ENCODE measurements at places on chromosomes 6 and 20. TPM values are rescaled to one million over a fixed set of nuclear protein-coding genes. Genes with fewer than 3 reads are reported as not detected.

Gene LST1
- 1,103 TPM for polyA plus RNA-seq

Gene FAM83B
- not detected for polyA plus RNA-seq

Gene ZNF391
- 0.04 TPM for polyA plus RNA-seq

Gene MCM8
- 0.14 TPM for polyA plus RNA-seq

Gene C6orf132
- polyA plus RNA-seq, result not detected

DNA sequence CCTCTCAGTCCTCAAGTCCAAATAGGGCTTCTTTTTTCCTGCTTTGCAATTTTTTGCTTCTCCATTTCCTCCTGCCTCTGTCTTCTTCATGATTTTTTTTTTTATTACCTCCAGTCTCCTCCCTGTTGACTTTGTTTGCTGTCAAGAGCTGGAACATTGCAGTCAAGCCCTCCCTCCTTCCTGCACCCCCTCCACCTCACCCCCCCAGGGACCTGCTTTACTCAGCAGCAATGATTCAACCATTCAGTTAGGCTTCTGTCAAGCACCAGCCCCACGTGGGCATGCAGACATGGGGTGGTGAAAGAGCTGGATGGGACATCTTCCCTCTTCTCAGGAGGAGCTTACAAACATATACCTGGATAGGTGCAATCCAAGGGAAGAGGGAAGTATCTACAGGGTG lies 142.4 kb downstream of the LRFN2 start:
- H3K4me1 ChIP-seq, result no peaks in the 10 kb centered on the region
- no peaks in the 10 kb centered on the region for H3K36me3 ChIP-seq
- H3K27ac ChIP-seq, result no peak overlapping the region
- H3K4me3 ChIP-seq, result no peak overlapping the region

- no peak for DNase-seq
- H3K27ac ChIP-seq, result no peak overlapping the region
- no peak overlapping the region for H3K4me3 ChIP-seq
- H3K4me1 ChIP-seq, result no peaks in the 10 kb centered on the region
- no peaks in the 10 kb centered on the region for H3K27me3 ChIP-seq
- peaks cover 11% of the 10 kb centered on the region for H3K36me3 ChIP-seq
Observed at GRCh38 chr20:8735674-8736073, 333.2 kb upstream of the PLCB4 start.

DNA sequence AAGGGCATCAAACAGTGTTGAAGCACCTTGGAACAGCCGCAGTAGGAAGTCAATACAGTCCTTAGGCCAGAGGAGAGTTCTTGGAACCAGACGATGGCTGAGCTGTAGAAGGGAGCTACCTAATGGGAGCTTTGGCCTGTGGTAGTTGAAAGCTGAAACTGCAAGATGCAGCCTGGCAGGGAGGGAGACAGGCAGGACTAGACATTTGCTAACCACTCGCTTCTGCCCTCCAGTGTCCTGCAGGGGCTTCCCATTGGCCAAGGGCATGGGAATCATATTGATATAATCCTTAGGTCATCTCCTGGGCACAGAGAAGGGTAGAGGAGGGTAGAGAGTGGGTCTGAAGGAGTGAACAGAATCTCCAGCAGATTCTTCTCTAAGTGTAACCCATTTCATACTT lies 60.4 kb downstream of the TPD52L1 start:
- no peak overlapping the region for H3K4me3 ChIP-seq
- no peak overlapping the region for H3K27ac ChIP-seq
- H3K4me1 ChIP-seq, result no peaks in the 10 kb centered on the region

DNA sequence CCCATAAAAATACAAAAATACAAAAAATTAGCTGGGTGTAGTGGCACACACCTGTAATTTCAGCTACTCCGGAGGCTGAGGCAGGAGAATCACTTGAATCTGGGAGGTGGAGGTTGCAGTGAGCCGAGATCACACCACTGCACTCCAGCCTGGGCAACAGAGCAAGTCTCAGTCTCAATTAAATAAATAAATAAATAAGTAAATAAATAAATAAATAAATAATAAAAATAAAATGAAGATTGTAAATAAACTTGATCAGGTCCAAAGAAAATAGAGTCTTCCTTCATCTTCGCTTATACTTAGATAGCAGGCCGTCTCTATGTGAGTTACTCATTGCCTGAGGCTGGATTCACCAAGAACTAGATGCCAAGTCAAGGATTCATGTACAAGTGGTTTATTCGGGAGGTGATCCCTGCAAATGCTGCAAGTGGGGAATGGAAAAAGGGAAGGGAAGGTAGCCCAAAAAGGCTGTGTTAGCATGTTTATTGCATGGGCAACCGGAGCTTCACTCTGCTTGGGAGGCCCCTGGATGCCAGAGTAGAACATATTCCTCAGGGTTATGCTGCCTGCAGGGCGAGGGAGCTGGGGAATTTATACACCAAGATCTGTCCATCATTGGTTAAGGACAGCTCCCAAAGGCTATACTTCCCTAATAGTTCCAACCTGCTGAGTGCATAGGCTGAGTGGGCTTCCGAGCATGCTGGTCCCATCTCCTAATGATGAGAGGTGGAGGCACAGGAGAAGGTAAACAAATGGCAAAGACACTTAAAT lies 16.3 kb downstream of the PRND start:
- no peak for DNase-seq
- H3K27me3 ChIP-seq, result peaks cover 5% of the 10 kb centered on the region
- no peak overlapping the region for H3K4me3 ChIP-seq
- no peaks in the 10 kb centered on the region for H3K36me3 ChIP-seq
- H3K4me1 ChIP-seq, result no peaks in the 10 kb centered on the region
- H3K27ac ChIP-seq, result no peak overlapping the region

- no peaks in the 10 kb centered on the region for H3K4me1 ChIP-seq
- no peak for DNase-seq
- H3K4me3 ChIP-seq, result no peak overlapping the region
- no peak overlapping the region for H3K27ac ChIP-seq
Observed at GRCh38 chr20:18637224-18637623, 49.4 kb downstream of the DTD1 start.

- H3K27me3 ChIP-seq, result no peaks in the 10 kb centered on the region
- H3K4me1 ChIP-seq, result no peaks in the 10 kb centered on the region
- DNase-seq, result no peak
- H3K27ac ChIP-seq, result no peak overlapping the region
- no peak overlapping the region for H3K4me3 ChIP-seq
- H3K36me3 ChIP-seq, result no peaks in the 10 kb centered on the region
Observed at GRCh38 chr6:9766240-9766915, 648.5 kb downstream of the TFAP2A start.

GRCh38 chr6:41464019-41464418 lies 82.2 kb upstream of the FOXP4 start:
- peaks cover 3% of the 10 kb centered on the region for H3K4me1 ChIP-seq
- H3K27ac ChIP-seq, result no peak overlapping the region
- H3K27me3 ChIP-seq, result peaks cover 2% of the 10 kb centered on the region

DNA sequence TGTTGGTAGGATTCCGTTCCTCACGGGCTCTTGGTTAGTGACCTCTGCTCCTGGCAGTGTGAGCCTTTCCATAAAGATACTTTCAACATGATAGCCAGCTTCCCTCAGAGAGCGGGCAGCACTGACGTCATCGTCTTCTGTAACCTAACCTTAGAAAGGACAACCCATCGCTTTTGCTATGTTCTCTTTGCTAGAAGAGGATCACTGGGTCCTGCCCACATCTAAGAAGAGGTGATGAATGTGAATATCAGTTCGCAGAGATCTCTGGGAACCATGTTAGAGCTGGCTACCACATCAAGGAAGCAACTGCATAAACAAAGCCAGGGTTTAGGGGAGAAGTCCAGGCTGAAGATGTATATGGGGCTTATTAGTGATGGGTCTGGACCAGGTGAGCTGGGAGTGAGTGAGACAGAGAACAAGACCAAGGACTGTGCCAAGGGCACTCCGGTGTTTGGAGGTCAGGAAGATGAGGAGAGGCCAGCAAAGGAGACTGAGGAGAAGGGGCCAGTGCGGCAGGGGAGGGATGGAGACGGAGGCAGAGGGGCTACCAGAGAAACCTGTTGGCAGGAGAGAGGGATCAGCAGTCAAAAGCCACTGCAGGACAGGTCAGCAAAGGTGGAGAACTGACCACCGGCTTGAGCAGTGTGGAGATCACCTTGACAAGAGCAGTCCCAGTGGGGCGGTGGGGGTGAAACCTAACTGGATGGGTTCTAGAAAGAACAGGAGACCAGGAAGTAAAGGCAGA lies 39.7 kb downstream of the PIM1 start:
- H3K4me1 ChIP-seq, result peaks cover 22% of the 10 kb centered on the region
- no peaks in the 10 kb centered on the region for H3K36me3 ChIP-seq
- no peak for DNase-seq
- no peaks in the 10 kb centered on the region for H3K27me3 ChIP-seq
- no peak overlapping the region for H3K4me3 ChIP-seq
- no peak overlapping the region for H3K27ac ChIP-seq

DNA sequence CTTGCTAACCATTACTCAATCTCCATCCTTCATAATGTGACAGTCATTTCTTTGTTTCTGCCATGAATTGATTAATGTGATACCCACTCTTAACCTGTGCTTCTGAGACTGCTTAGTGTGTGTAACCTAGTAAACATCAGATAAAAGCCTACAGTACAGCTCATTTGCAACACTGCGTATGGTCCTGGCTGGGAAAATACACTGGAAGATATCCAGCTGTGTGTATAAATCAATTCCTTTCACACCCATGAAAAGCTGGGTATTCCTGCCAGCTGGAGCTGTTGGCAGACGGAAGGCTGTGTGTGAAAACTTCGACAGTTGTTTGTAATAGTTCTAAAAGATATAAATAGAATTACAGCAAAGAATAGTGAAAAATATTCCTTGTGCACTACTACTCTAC lies 509.2 kb downstream of the FRK start:
- H3K36me3 ChIP-seq, result no peaks in the 10 kb centered on the region
- H3K4me3 ChIP-seq, result no peak overlapping the region
- no peak for DNase-seq
- H3K4me1 ChIP-seq, result no peaks in the 10 kb centered on the region
- H3K27ac ChIP-seq, result no peak overlapping the region

All from CD14-positive monocyte (primary cell).